Activated CD4-positive, alpha-beta T cell treated with anti-CD3 and anti-CD28 coated beads for 24 hours (primary cell): ENCODE measurements at places on chromosomes 5 and 9.

- DNase-seq = no peak
Observed at GRCh38 chr5:343461-344401, 22.2 kb downstream of the AHRR start.

- no peak for DNase-seq
Observed at GRCh38 chr5:34620185-34620584, 35.9 kb upstream of the RAI14 start.

GRCh38 chr5:126624534-126624933 lies 23.8 kb downstream of the PHAX start:
- DNase-seq = no peak

- DNase-seq = no peak
Observed at GRCh38 chr9:7780261-7780988, 19.2 kb downstream of the DMAC1 start.

DNA sequence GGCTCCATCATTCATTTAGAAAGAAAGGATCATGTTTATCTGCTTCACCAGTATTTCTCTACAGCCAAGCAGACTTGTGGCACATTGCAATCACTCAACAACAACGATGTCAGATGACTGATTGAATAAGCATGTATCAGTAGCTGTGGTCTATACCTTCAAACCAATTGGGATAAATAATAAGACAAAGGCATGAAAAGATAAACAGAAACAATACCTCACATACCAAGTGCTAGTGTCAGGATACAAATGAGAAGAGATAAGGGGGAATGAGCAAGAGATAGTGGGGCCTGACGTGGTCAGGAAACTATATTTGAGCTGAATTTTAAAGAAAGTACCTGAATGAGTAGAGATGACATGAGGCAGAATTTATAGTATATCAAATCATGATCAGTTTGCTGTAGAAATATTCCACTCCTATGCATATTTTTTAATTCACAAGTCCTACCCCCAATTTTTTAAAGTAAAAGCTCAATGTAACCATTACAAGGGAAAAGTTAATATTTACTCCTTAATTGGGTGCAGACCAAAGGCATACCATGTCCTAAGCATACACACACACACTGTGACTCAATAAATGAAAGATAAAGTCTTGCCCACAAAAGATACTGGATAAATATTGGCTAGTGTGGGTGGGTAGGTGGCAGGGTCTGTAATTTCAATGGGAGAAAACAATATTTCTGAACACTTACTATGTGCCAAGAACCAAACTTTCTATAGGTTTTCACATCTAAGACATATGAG lies 284.5 kb downstream of the SPOCK1 start:
- no peak for DNase-seq

DNA sequence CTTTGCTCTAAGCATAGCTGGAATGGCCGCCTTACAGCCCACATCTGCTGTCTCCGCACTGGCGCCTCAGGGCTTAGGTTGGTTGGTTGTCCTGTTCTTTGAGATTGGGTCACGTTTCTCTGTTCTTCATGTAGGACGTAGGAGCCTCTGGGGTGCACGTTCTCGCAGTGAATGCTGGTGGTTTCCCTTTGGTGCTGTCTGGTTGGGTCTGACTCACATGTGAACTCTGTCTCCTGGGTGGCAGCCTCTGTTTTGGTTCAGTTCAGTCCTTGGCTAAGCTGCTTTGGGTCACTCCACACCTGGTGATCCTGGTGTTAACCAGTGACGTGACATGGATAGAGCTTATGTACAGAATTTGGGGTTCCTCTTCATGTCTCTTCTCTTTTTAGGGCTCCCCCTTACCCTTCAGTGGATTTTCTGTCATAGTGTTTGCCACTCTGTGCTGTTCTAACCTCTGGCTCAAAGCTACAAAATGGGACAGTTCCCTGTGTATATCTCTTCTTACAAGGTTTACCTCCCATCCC lies 12.6 kb upstream of the LPCAT1 start:
- DNase-seq = peak; percentile 58

- DNase-seq = no peak
Observed at GRCh38 chr5:82424211-82424610, 146.1 kb upstream of the RPS23 start.

- no peak for DNase-seq
Observed at GRCh38 chr5:119355244-119355638, 578 bp upstream of the TNFAIP8 start.
